Left renal cortex interstitium (tissue), 4 donors: ENCODE measurements at places on chromosomes 7 and 10. TPM values are rescaled to one million over a fixed set of nuclear protein-coding genes. Genes with fewer than 3 reads are reported as not detected.

Gene PRRT4
- 1.1 TPM for polyA plus RNA-seq

Gene VAX1
- polyA plus RNA-seq = not detected

Gene GPR141
- 0.36 TPM for polyA plus RNA-seq

Gene NRG3
- polyA plus RNA-seq = 11.5 TPM

Gene HYAL4
- polyA plus RNA-seq = not detected

Gene ECHDC3
- 14.9 TPM for polyA plus RNA-seq

Gene TMEM270
- not detected for polyA plus RNA-seq

Gene FGF8
- polyA plus RNA-seq = 13.0 TPM

Gene ICA1
- polyA plus RNA-seq = 17.4 TPM

Gene GFRA1
- polyA plus RNA-seq = 24.9 TPM

Gene AFAP1L2
- 49.1 TPM for polyA plus RNA-seq

Gene ADARB2
- 1.4 TPM for polyA plus RNA-seq

Gene RBM20
- polyA plus RNA-seq = 3.2 TPM

Gene PLPP4
- 6.2 TPM for polyA plus RNA-seq

Gene LLCFC1
- 0.24 TPM for polyA plus RNA-seq

Gene EIF4EBP2
- polyA plus RNA-seq = 71.0 TPM

Gene ABCC2
- 13.0 TPM for polyA plus RNA-seq
